Transverse colon (tissue), 4 donors: ENCODE measurements at places on chromosomes 16 and 17.

DNA sequence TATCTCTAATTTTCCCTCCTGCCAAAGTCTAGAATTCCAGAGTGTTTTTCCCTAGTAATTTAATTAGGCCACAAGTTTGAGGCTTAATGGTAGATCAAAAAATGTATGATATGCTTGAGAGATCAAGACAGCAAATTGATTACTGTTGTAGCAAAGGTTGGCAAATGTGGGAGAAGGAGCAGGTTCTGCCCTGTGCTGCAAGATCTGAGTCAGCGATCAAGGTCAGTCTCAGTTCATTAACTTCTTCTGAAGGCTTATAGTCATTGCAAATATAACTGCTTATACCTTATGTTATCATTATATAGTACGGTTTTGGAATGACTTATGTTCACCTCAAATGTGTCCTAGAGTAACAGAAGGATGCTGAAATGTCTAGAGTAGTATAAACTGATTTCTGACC lies 231.1 kb upstream of the TBX2 start:
- DNase-seq, result no peak

- DNase-seq, result peak; percentile 31
These were observed 38.8 kb downstream of the CLEC16A start for GRCh38 chr16:10983159-10983558.

- peak; percentile 10 for DNase-seq
These were observed 868 bp downstream of the FAM20A start for GRCh38 chr17:68600067-68600930.

- DNase-seq, result no peak
These were observed 180.1 kb downstream of the HS3ST3A1 start for GRCh38 chr17:13421581-13422130.

DNA sequence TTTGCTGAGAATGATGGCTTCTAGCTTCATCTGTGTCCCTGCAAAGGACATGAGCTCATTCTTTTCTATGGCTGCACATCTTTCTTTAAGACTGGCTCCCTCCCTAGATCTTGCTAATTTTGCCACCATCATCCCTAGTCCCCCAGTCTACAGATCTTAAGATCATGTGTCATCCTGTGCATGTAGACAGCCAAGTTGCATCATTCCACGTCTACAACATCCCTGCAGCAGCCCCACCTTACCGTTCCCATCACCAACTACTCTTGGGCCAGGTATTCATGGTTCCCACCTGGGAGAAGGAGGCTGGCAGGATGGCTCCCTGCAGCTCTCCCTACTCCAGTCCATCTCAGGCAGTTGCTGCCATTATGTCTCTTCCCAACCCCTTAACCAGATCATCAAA lies 12.3 kb downstream of the CPPED1 start:
- DNase-seq, result no peak

DNA sequence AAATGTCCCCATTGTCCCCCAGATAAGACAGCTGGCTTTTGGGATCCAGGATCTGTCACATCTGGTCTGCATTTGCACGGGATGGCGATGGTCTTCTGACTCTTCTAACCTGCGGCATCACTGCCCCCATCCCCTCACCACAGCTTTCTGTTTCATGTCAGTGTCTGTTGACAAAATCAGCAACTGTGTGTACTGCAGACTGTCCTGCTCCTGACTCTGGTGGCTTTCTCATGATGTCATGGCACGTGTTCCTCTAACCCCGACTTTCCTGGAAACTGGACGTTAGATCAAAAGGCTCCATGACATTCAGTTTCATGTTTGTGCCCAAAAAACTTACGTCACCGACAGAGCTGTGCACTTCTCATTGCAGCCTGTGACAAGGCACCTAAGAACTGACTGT lies 30.1 kb upstream of the CPNE2 start:
- no peak for DNase-seq

- DNase-seq, result no peak
These were observed 87.7 kb downstream of the C16orf95 start for GRCh38 chr16:87229230-87230188.

GRCh38 chr17:47744168-47745036 lies 11.4 kb downstream of the TBX21 start:
- DNase-seq, result no peak

DNA sequence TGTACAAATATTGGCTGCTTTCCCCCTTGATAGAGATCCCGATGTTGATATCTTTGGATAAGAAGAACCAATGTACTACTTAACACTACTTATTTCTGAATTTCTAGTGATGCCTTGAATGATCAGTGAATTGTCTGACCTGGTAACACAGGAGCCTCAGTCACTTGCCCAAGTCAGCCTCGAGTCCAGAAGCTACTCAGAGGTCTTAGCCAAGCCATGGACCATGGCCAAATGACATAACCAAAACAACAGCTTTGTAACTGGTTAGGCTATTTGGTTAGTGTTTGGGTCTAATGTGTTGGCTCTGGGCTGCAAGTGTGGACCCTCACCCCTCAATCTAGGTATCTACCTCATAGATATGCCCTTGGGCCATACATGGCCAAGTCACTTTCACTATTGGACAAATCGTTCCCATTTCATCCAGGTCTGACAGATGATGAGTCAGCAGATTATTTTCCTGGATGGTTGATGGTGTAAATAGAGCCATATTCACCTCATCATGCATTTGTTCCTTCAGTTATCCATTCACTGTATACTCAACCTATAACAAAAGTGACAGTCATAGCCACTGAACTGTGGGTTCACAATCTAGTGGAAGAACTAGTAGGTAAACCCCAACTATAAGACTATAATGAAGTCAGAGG lies 3.5 kb downstream of the RBFOX1 start:
- no peak for DNase-seq

GRCh38 chr16:79981814-79982213 lies 381.3 kb upstream of the MAF start:
- DNase-seq, result no peak

GRCh38 chr17:28570716-28571360 lies 486 bp downstream of the PIGS start:
- peak; percentile 53 for DNase-seq

- no peak for DNase-seq
These were observed 267.1 kb downstream of the C16orf95 start for GRCh38 chr16:87050142-87050541.

GRCh38 chr16:75458029-75458428 lies 6.5 kb downstream of the TMEM170A start:
- no peak for DNase-seq

DNA sequence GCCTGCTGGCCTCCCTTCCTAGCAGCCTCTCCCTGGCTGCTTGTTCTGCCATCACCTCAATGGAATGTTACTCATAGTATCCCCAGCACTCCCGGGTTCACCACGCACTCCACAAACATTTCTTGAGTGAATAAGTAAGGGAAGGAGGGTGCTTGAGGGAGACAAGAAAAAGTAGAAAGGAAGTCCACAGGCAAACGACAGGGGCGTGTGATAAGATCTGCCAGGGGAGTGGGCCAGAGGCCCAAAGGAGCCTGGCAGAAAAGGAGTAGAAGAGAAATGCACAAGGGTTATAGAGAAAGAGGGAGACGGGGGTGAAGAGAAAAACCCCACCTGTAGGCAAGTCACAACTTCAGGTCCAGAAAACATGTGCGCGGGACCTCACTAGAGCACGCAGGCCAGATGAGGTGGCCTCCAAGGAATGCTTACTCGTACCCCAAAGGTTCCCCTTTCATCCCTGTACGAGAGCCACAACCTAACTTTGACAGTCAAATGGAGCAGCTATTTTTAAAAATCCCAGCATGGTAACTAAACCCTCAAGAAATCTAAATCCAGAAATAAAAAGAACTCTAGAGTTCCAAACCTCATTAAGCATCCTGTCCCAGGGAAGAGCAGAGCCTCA lies 6.6 kb downstream of the ZDHHC7 start:
- no peak for DNase-seq
